Liver (tissue), 10 donors: ENCODE measurements at places on chromosomes 6 and 20.

GRCh38 chr20:1881240-1881835 lies 13.9 kb upstream of the SIRPA start:
- peak; percentile 53 for DNase-seq

DNA sequence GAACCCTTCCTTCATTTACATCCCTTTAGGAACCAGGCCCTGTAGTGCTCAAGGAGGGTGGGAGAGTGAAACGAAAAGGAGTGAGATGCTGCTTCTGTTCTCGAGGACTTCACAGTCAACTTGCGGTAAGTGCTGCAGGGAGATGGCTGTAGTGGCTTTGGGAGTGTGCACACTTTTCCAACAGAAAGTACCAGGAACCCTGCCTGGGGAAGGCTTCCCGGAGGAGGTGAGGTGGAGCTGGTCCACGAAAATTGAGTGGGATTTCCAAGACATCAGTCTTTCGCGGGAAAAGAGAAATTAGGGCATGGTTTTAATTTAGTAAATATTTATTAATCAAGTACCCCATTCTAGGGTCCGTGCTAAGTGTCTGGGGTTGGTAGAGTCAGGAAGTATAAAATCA lies 12.7 kb downstream of the TRIM31 start:
- DNase-seq = no peak

- no peak for DNase-seq
These were observed 53.3 kb downstream of the TNFRSF21 start for GRCh38 chr6:47256361-47256760.

DNA sequence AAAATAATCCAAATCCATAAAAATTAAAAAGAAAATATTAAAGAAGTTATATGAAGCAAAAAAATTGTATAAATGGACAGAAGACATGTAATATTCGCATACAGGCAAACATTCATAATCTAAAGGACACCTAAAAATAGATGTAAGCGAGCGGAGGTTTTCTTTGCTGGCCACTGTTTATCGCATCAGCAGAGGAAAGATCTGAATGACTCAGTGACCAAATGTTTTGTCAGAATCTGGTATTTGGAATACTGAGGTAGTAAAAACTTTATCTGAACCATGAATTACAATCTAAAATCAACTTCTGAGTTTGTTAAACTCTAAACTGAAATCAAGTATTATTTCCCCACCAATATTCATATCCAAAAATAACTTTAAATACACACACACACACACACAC lies 7.8 kb downstream of the TSPYL4 start:
- DNase-seq = no peak

DNA sequence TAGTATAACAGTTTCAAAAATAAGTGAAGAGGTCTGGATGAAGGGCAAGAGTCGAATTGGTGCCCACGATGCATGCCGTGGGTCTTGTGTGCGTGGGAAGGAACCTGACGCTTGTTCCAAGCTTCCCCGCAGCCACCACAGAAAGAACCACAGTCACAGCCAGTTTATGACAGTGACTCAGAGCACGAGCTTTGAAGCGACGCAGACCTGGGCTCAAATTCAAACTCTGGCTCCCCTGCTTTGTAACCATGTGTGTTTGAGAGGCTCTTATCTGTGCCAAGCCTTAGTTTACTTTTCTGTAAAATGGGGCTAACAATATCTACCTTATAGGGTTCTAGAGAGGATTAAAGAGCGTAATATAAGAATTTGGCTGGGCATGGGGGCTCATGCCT lies 65.5 kb downstream of the SYNJ2 start:
- no peak for DNase-seq

DNA sequence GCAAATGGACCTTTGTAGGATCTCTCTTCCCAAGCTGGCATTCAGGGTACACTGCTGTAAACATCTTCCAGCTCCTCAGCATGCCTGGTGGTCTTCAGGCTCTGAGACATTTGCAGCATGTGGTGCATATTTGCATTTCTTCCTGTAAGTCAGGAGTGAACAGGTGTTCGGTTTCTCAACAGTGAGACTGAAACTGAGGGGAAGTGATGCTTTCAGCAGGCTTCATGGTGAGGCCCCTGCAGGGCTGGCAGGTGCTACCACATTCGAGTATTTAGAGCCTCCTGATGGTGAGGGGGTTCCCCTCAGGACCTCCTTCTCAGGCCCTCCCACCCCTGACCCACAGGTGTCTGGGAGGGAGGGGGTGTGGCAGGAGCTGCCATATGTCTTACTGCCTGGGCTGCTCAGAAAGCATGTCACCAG lies 15.1 kb downstream of the MYBL2 start:
- no peak for DNase-seq

- no peak for DNase-seq
These were observed 107.8 kb downstream of the FBXO5 start for GRCh38 chr6:152874846-152875568.
